Central memory CD4-positive, alpha-beta T cell (primary cell): ENCODE measurements at places on chromosomes 3 and 15.

DNA sequence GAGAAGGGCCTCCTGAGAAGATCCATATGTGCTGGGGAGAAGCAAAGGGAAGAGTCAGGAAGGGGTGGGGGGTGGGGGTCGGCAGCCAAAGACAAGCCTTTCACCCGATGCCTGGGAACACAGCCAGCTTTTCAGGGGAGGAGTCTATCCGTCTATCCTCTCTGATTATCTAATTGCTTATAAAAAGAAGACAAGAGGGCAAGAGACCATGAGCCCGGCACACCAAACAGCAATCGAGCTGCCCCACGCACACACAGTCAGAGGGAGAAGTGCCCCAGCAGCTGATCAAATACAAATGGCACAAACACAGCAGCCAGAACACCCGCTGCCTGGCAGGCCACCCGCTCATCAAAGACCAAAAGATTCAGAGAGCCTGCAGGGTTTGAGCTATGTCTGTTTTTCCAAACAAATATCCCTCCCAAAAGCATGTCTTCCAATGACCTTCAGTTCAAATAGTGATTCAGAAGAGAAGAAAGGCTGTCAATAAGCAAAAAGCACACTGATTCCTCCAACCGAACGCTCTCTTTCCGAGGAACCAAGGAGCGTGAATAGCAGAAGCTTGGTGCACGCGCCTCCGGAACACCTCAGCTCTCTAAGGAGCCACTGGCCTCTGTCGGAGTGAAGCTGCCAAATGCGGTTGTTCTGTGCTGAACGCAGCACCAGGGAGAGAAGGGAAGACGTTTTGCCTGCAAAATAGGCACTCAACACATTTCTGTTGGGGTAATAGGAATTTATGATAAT is 419.2 kb downstream of the OCA2 start:
- no peak for DNase-seq

GRCh38 chr3:158272081-158272480 is 162.2 kb downstream of the RSRC1 start:
- DNase-seq = no peak

GRCh38 chr3:28151608-28152228 is 89.7 kb upstream of the CMC1 start:
- DNase-seq = no peak

DNA sequence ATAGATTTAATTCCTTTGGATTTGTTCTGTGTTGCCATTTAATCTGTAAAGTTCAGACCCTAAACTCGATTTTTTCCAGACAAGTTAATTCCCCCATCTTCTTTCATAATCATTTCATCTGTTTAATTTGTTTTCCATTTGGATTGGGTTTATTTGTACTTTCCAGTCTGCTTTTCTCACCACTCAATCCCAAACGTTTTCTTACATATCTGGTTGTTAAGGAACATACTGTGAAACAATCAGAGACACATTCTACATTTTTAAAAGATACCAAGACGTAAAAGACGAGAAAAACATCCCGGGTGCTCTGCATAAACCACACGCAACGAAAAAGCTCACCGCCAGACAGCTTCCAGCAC is 13.0 kb upstream of the ONECUT1 start:
- no peak for DNase-seq

DNA sequence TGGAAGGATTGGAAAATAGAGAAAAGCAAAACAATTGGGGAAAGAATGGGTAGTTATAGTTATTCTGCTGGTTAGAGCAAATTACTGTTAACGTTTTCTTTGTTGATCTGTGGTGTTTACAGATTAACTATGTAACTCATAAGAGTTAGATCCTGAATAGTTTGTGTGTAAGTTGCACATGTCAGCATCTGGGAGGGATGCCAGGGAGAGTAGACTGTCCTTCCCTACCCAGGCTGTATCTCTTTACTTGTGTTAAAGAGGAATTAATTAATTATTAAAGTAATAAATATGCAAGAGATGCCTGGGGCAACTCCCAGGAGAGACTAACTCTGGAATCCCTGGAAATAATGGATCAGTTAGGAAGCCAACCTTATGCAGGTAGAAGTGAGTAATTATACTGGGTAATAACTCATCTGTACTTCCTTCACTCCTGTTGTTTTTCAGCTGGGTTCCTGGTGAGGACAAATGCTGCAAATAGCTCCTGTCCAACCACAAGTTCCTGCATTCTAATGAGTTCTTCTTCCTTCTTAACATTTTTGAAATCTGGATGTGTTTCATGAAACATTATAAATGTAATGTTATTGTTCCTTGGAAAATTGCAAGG is 18.9 kb downstream of the GHRL start:
- DNase-seq = no peak

- no peak for DNase-seq
These were observed 3.6 kb downstream of the KLHL6 start for GRCh38 chr3:183551930-183552329.

GRCh38 chr3:124765197-124765840 is 35.1 kb downstream of the UMPS start:
- DNase-seq = no peak

DNA sequence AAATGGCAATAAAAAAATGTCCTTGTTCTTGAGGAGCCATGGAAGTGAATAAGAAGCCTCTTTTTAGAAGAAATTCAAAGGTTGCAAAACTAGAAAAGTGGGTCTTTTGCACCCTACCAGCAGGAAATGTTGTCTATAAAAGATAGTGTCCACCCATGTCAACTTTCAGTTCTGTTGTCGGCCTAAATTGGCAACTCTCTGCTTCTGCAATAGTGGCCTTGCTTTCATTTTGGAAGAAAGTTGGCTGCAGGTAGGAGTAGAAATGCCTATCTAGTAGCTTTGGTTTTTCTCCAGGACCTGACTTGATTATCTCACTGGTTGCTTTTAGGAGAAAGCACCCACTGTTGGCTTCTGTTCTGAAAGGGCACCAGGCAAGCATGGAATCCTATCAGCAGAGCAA is 85.4 kb downstream of the TMEM108 start:
- DNase-seq = no peak

- DNase-seq = no peak
These were observed 142.4 kb downstream of the ANXA2 start for GRCh38 chr15:60255390-60255789.

- no peak for DNase-seq
These were observed 408.9 kb upstream of the THBS1 start for GRCh38 chr15:39171944-39172368.

DNA sequence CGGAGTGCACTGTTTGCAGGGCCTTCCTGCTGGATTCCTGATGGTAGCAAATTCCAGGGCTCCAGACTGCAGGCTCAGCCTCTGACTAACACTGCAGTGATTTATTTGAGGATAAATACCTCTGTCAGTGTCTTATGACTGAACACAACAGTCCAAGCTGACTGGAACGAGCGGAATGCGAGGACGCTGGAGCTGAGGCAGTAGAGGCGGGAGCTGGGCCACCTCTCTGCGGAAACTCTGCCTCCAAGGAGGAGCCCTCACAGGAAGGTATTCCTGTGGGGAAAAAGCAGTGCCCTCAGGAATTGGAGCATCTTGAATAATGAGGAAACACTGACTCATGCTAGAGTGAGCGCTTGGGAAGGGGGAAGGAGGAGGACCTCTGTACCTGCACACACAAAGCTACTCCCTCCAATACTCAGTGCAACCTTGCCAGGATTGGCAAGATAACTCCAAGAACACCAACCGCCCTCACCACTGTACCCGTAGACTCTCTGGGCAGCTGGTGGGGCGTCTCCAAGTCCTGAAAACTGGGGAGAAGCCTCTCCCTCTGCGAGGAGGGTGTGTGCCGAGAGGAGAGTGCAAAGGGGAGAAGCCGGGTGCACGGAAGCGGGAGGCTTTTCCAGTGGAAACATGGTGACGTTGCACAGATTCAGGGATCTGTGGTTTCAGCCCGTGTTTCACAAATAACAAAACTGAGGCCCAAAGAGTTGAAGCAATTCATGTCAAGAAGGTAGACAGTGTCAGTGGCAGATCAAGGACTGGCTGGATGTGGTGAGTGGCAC is 43.0 kb downstream of the VGLL4 start:
- no peak for DNase-seq

GRCh38 chr3:53114412-53115074 is 15.7 kb downstream of the RFT1 start:
- no peak for DNase-seq

DNA sequence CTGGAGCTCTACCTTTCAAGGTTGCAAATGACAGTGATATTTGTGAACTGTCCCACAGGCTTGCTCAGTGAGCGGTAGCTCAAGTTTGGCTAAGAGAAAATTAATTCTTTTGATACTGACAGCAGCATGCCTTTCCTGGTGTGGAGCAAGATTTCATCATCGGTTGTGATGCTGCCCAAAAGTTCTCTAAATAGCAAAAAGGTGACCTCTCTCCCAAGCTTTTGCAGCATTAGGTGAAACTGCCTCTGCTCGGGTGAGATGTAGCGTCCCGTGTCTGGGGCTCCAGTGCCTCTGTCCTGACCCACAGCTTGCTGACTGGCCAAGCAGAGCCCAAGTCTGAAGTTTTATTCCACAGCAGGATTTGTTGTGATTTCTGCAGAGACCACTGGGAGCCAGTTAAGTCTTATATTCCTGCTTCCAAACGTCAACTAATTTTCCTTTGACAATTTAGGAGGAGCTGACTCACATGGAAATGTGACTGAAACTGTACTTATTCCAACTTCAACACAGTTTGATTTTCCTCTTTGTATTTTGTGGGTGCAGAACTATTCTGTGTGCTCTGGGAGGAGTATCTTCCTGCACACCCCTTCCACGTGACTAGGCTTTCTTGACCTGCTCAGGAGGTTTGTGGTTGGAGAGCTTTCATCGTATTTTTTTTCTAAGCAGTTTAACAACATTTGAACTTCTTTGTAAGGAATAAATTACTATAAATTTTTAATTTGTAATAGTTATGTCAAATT is 5.9 kb downstream of the SYNM start:
- DNase-seq = no peak

DNA sequence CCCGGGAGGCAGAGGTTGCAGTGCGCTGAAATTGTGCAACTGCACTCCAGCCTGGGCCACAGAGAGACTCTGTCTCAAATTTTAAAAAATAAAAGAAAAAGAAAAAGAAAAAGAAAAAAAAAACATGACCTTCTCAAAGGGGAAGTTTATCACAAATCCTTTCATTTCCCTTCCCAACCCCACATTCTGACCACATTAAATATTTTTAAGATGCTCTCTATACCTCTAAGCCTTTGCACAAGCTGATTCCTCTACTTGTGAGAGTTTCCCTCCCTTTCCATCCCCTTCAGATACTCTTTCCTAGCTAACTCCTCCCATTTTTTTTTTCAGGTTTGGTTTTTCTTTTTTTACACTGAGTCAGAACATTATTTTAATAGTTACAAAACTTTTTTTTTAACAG is 4.0 kb downstream of the HIGD1A start:
- DNase-seq = no peak

- DNase-seq = no peak
These were observed 57.0 kb downstream of the SUMF1 start for GRCh38 chr3:4409971-4410573.

DNA sequence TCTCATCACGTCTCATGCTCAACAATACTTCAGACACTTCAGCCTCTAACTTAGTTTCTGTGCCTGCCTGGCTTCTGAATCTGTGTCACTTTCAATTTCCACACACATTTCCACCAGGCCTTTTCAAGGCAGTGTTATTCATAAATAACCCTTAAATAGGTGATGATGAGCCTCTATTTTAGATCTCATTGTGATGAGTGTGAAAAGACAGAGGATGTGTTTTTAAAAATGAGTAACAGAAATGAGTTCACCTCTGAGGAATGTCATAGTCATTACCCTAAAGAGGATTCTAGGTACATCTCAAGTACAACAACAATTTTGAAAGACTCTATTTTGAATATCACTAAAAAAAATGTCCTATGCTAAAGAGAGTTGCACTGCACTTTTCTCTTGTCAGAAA is 64.6 kb downstream of the STAC start:
- DNase-seq = no peak

GRCh38 chr15:100716456-100717085 is 114.2 kb downstream of the ASB7 start:
- DNase-seq = no peak
